ENCODE measurements at places on chromosomes 3 and 15. TPM values are rescaled to one million over a fixed set of nuclear protein-coding genes. Genes with fewer than 3 reads are reported as not detected.
A peak's percentile ranks its signal among the peaks of the same experiment; 100 is the strongest.

- H3K4me3 ChIP-seq: no peak overlapping the region
- no peak for DNase-seq
- no peaks in the 10 kb centered on the region for H3K36me3 ChIP-seq
- no peak overlapping the region for H3K27ac ChIP-seq
- no peaks in the 10 kb centered on the region for H3K4me1 ChIP-seq
Observed at GRCh38 chr3:83403927-83404326, 1554.9 kb upstream of the CADM2 start.

DNA sequence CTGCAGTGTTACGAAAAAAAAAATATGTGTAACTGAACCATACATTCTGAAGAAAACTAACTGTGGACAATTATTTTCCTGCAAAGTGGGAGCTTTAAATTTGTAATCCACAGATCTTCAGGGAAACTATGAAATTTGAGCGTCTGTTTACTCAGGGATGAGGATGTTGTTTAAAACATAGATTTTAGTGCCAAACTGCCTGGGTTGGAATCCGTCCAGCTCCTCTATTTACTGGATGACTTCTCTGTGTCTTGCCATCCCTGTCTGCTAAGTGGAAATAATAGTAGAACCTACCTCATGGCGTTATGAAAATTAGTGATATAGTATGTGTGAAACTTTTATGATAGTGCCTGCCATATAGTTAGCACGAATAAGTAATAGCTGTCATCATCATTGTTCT is 666.5 kb downstream of the SQOR start:
- no peaks in the 10 kb centered on the region for H3K4me1 ChIP-seq
- no peak for DNase-seq
- no peak overlapping the region for H3K27ac ChIP-seq
- H3K4me3 ChIP-seq: no peak overlapping the region

DNA sequence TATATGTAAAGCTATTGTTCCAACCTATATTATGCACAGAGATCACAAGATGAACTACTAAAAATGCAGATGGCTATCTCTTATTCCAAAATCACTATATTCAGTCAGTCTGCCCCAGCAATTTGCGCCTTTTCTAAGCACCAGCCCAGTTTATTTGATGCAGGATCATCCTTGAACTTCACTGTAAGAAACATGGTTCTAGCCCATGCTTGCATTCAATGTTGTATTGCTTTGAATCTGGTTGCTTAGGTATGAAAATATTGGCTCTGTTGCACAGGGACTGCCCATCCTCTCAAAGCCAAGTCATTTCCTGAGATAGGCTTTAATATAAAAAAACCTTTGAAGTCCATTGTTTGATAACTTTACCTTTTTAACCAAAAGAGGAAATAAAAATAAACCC is 170.5 kb upstream of the LRIG1 start:
- DNase-seq: no peak
- no peaks in the 10 kb centered on the region for H3K36me3 ChIP-seq
- peaks cover 15% of the 10 kb centered on the region for H3K4me1 ChIP-seq
- H3K27ac ChIP-seq: no peak overlapping the region

DNA sequence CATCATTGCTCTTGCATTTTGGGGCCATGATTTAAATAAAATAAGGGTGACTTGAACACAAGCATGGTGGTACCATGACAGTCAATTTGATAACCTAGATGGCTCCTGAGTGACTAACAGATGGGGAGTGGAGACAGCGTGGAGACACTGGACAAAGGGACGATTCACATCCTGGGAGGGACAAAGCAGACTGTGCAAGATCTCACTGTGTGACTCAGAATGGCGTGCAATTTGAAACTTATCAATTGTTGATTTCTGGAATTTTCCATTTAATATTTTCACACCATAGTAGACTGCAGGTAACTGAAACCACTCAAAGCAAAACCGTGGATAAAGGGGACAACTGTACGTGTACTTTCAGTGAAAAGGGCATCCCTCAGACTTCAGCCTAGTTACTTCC is 25.5 kb downstream of the MCCC1 start:
- H3K4me1 ChIP-seq: no peaks in the 10 kb centered on the region
- no peak overlapping the region for H3K27ac ChIP-seq
- DNase-seq: no peak
- H3K4me3 ChIP-seq: no peak overlapping the region
- H3K36me3 ChIP-seq: peaks cover 29% of the 10 kb centered on the region

DNA sequence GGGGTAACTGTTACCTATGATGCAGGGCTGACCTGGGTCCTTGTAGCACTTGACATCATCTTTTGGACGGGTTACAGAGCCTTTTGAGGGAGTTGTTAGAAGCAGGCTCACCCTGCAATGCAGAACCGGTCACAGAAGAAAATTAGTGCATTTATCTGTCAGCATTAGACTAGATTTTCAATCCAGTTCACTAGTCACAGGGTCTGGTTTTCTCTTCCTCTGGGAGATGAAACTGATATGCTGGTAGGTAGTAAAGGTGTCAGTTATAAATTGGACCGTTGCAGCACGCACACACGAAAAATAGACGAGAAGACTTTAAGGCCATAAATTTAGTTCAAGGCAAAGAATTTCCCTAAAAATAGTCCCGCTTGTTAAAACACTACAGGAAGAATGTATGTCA is 532.3 kb upstream of the ATP11B start:
- no peak overlapping the region for H3K27ac ChIP-seq
- H3K4me3 ChIP-seq: no peak overlapping the region
- H3K27me3 ChIP-seq: peaks cover 6% of the 10 kb centered on the region
- H3K36me3 ChIP-seq: no peaks in the 10 kb centered on the region
- no peaks in the 10 kb centered on the region for H3K4me1 ChIP-seq

- H3K27ac ChIP-seq: no peak overlapping the region
- H3K4me3 ChIP-seq: no peak overlapping the region
- peaks cover 5% of the 10 kb centered on the region for H3K4me1 ChIP-seq
- DNase-seq: no peak
- H3K27me3 ChIP-seq: no peaks in the 10 kb centered on the region
- no peaks in the 10 kb centered on the region for H3K36me3 ChIP-seq
Observed at GRCh38 chr3:42289026-42289425, 23.0 kb upstream of the CCK start.

- H3K4me3 ChIP-seq: no peak overlapping the region
- no peaks in the 10 kb centered on the region for H3K27me3 ChIP-seq
- DNase-seq: no peak
- no peak overlapping the region for H3K27ac ChIP-seq
- H3K36me3 ChIP-seq: no peaks in the 10 kb centered on the region
- H3K4me1 ChIP-seq: no peaks in the 10 kb centered on the region
Observed at GRCh38 chr15:93819826-93820225, 411.5 kb upstream of the MCTP2 start.

- no peak overlapping the region for H3K27ac ChIP-seq
- H3K4me3 ChIP-seq: no peak overlapping the region
- H3K27me3 ChIP-seq: peaks cover 12% of the 10 kb centered on the region
- no peaks in the 10 kb centered on the region for H3K36me3 ChIP-seq
- no peak for DNase-seq
Observed at GRCh38 chr3:170531657-170532335, 54.1 kb downstream of the SLC7A14 start.

DNA sequence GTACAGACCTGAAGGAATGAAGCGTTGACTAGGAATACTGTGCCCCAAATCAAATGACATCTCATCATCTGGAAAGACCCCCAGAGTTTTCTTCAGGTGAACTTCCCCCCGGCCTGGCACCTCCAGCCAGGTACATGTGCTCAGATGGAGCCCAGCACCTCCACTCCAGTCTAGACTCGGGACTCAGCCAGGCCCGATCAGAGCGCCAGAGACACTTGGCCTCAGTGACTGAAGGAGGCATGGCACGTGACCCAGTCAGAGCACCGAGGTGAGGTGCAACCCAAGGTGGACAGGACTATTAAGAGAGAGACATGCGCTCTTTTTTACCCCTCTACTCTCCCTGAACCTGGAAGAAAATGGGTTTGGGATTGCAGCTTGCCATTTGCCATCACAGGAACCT is 48.5 kb downstream of the CD47 start:
- no peaks in the 10 kb centered on the region for H3K4me1 ChIP-seq
- no peak overlapping the region for H3K4me3 ChIP-seq
- no peak for DNase-seq
- H3K27me3 ChIP-seq: no peaks in the 10 kb centered on the region

DNA sequence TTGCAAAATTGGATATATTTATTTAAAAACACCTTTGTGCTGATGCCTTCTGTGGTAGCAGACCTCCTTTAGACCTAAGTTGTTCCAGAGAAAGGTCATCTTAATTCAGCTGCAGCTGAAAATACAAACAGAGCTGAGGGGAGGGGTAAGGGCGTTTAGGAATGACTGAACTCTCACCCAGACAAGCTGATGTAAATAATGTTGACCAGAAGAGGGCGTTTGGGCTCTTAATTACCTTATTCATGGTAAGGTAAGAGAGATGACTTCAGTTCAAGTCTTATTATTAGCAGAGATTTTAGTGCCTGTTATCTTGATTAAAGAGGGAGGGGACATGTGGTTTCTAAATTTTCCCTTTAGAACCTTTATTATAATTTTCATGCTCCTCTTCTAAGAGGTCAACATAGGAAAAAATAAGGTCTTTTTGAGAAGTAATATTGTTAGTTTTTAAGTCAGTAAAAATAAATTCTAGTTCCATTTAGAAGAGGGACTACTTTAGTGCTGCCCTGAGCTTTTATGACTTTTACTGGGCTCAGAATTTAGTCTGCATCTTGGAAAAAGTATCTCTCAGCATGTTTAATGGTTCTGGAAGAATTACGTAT is 46.3 kb downstream of the GPR171 start:
- H3K36me3 ChIP-seq: no peaks in the 10 kb centered on the region
- H3K27me3 ChIP-seq: no peaks in the 10 kb centered on the region
- peaks cover 8% of the 10 kb centered on the region for H3K4me1 ChIP-seq
- H3K27ac ChIP-seq: no peak overlapping the region
- no peak overlapping the region for H3K4me3 ChIP-seq

GRCh38 chr3:69941037-69941436 is 58.5 kb upstream of the SAMMSON start:
- H3K27ac ChIP-seq: no peak overlapping the region
- no peak for DNase-seq
- H3K4me3 ChIP-seq: no peak overlapping the region
- no peaks in the 10 kb centered on the region for H3K4me1 ChIP-seq

GRCh38 chr15:20345401-20345958 is 196.1 kb downstream of the GOLGA6L6 start:
- H3K4me1 ChIP-seq: no peaks in the 10 kb centered on the region
- no peak overlapping the region for H3K4me3 ChIP-seq
- H3K27me3 ChIP-seq: peaks cover 3% of the 10 kb centered on the region
- no peak overlapping the region for H3K27ac ChIP-seq
- no peaks in the 10 kb centered on the region for H3K36me3 ChIP-seq
- DNase-seq: peak; percentile 2

The OR5H15 gene
- polyA plus RNA-seq: not detected

The BCHE gene
- polyA plus RNA-seq: 59.6 TPM

The ATP13A5 gene
- 0.09 TPM for polyA plus RNA-seq

The COL6A5 gene
- 2.2 TPM for polyA plus RNA-seq

GRCh38 chr3:24012589-24013269 is 67.6 kb downstream of the NR1D2 start:
- H3K4me1 ChIP-seq: no peaks in the 10 kb centered on the region
- no peak overlapping the region for H3K27ac ChIP-seq
- H3K36me3 ChIP-seq: no peaks in the 10 kb centered on the region
- no peak overlapping the region for H3K4me3 ChIP-seq
- no peaks in the 10 kb centered on the region for H3K27me3 ChIP-seq

DNA sequence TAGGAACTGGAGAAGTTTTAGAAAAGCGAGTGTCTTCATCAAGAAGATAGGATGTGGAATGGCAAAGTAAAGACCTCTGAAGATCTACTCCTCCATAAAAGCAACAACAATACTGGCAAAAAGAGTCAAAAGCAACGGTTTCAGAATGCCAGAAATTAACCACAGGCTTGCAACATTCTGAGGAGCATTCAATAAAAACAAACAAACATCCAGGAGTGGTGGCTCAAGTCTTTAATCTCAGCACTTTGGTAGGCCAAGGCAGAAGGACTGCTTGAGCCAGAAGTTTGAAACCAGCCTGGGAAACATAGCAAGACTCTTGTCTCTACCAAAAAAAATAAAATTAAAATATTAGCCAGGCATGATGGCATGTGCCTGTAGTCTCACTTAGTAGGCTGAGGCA is 143.2 kb upstream of the HACD2 start:
- H3K27me3 ChIP-seq: peaks cover 2% of the 10 kb centered on the region
- no peak for DNase-seq
- no peak overlapping the region for H3K4me3 ChIP-seq
- no peaks in the 10 kb centered on the region for H3K4me1 ChIP-seq

The ADCY5 gene
- polyA plus RNA-seq: 10.6 TPM

DNA sequence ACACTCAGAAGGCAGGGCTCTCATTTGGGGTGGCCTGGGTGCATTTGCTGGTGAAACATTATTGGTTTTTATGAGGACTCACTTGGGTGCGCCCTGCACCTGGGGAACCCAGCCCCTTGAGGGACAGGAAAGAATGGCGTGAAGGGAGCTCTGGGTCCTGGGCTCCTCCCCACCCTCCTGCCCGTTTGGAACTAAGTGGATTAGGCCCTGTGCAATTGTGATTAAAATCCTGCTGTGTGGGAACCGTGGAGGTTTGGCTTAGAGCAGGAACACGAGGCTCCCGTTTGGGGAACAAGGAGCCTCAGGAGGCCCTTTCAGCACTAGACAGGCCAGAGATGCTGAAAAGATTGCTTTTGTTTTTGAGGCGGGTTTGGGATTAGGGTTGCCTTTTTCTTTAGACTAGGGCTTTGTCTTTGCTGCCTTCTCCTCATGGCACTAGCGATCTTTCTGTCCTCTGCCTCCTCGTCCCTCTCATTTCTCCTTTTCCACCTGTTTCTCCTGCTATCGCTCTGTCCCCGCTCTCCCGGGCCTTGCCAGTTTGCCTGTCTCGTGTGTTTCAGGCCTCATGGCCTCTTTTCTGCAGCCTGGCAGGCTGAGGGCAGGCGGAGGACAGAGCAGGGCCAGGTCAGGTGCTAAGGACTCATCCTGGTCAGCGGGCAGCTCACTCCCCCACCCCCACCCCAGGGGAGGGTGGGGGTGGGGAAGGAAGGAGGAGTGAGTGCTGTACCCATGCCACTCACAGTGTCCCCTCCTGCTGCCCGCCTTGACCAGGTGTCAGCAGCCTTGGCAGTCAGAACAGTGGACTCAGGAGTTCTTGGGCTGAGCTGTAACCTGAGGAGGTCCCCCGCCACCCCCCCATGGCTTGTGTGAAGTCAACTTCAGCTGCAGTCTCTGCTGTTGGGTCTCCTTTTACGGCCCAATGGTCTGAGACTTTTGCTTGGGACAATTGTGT is 8.6 kb downstream of the MAPKAPK3 start:
- H3K4me3 ChIP-seq: no peak overlapping the region
- H3K36me3 ChIP-seq: peaks cover 49% of the 10 kb centered on the region
- no peak for DNase-seq
- peaks cover 11% of the 10 kb centered on the region for H3K4me1 ChIP-seq
- no peak overlapping the region for H3K27ac ChIP-seq

The SPATA12 gene
- polyA plus RNA-seq: not detected

- peak within 1 kb of the TSS; percentile 73 for H3K27ac ChIP-seq
- peak within 1 kb of the TSS; percentile 58 for H3K4me3 ChIP-seq
Observed at GRCh38 chr3:19147905-19148767, at the start of gene KCNH8. KCNH8 (plus strand) TSS chr3:19148510; CDS start chr3:19148720, 210 bp downstream.

- H3K27me3 ChIP-seq: peaks cover 3% of the 10 kb centered on the region
- H3K36me3 ChIP-seq: no peaks in the 10 kb centered on the region
- H3K4me1 ChIP-seq: no peaks in the 10 kb centered on the region
- DNase-seq: no peak
- no peak overlapping the region for H3K4me3 ChIP-seq
Observed at GRCh38 chr15:38374556-38374955, 79.4 kb upstream of the FAM98B start.
